Endodermal cell (in vitro differentiated cells): ENCODE measurements at places on chromosomes 3 and 15. TPM values are rescaled to one million over a fixed set of nuclear protein-coding genes. Genes with fewer than 3 reads are reported as not detected.

Gene NUTM1
- total RNA-seq: 0.09 and 0.11 TPM in 2 replicates

Gene KAT2B
- total RNA-seq: 4.1 and 5.2 TPM in 2 replicates

GRCh38 chr3:112390783-112391641 lies 58.1 kb downstream of the CD200 start:
- DNase-seq: peak; percentile 63

DNA sequence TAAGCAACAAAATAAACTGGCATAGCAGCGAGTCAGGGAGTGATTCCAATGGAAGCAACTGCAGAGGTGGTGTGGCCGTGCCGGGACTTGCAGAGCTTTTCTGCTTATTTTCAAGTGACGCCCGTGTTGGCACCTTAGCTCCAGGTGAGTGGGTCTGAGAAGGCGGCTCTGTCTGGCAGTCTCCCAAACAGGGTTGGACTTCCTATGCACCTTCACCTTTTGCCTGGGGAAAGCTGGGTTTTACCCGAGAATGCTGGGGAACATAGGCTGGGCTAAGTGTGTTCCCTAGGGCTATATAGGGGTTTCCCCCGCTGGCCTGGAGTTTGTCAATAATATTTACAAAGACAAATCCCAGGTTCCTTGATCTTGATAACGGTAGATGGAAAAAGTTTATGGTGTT lies 179.9 kb upstream of the TBL1XR1 start:
- DNase-seq: no peak

- no peak for DNase-seq
Observed at GRCh38 chr15:70493787-70494516, 269.4 kb downstream of the UACA start.

GRCh38 chr15:31574766-31575165 lies 248.1 kb downstream of the KLF13 start:
- no peak for DNase-seq

GRCh38 chr15:64355348-64355943 lies 527 bp downstream of the CSNK1G1 start:
- peak; percentile 72 for DNase-seq

GRCh38 chr15:101407439-101407838 lies 82.1 kb downstream of the PCSK6 start:
- DNase-seq: no peak

DNA sequence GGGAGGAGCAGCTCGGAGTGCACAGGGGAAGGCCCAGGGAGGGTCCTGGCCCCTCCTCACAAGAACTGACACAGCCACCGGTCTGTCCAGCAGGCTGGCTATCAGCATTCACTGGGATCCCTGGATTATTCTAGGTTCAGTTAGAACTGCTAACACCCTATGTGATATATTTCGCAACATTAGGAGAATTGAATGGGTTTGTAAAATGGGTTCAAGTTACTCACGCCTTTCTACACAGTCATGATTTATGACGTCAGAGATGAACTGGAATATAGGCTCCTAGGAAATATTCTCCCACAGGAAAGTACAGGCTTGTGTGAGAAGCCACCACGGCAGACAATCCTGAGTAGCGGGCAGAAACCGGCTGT lies 969 bp upstream of the BSN start:
- DNase-seq: no peak

GRCh38 chr3:158936530-158937113 lies 134.8 kb downstream of the MFSD1 start:
- peak; percentile 84 for DNase-seq

GRCh38 chr15:44490622-44491021 lies 46.3 kb upstream of the EIF3J start:
- no peak for DNase-seq

GRCh38 chr15:48451736-48452135 lies 120.5 kb downstream of the DUT start:
- no peak for DNase-seq

- no peak for DNase-seq
Observed at GRCh38 chr3:146921693-146922092, 316.5 kb upstream of the PLSCR5 start.

- DNase-seq: no peak
Observed at GRCh38 chr3:149333176-149333859, at the start of gene TM4SF18. Gene TM4SF18 (minus strand): TSS chr3:149333636. CDS start chr3:149333382, 254 bp downstream.
